ENCODE measurements at places on chromosomes 11 and 22. TPM values are rescaled to one million over a fixed set of nuclear protein-coding genes. Genes with fewer than 3 reads are reported as not detected.

The PHLDA2 gene
- 45.0 TPM for total RNA-seq

The FGF19 gene
- not detected for total RNA-seq

The PGM2L1 gene
- 7.5 TPM for total RNA-seq

The OR5P2 gene
- total RNA-seq, result not detected

The OR8D1 gene
- total RNA-seq, result not detected

The APOA4 gene
- total RNA-seq, result not detected

The IGSF9B gene
- 2.9 TPM for total RNA-seq

The RASGRP2 gene
- not detected for total RNA-seq

The POU2AF1 gene
- total RNA-seq, result not detected

The C11orf65 gene
- total RNA-seq, result 1.6 TPM

The KIRREL3 gene
- 2.2 TPM for total RNA-seq

The UBQLN3 gene
- total RNA-seq, result not detected

The CRYBB2 gene
- not detected for total RNA-seq

The OR51M1 gene
- not detected for total RNA-seq

The TRIOBP gene
- total RNA-seq, result 86.2 TPM

The MMP8 gene
- total RNA-seq, result not detected

The USP2 gene
- total RNA-seq, result 11.3 TPM

The OSM gene
- total RNA-seq, result not detected

The TRIM6 gene
- 6.1 TPM for total RNA-seq

The NPAS4 gene
- 0.13 TPM for total RNA-seq

The SERHL2 gene
- 2.4 TPM for total RNA-seq

The PKDREJ gene
- not detected for total RNA-seq

The DDTL gene
- total RNA-seq, result 0.65 TPM

The LYVE1 gene
- total RNA-seq, result not detected

The PLAAT4 gene
- 51.5 TPM for total RNA-seq

The FOSL1 gene
- 147 TPM for total RNA-seq

The ABCC8 gene
- not detected for total RNA-seq

The OR52E2 gene
- not detected for total RNA-seq

The ELFN2 gene
- 9.0 TPM for total RNA-seq

The RASD2 gene
- under 0.01 TPM for total RNA-seq

The PRAME gene
- 2.8 TPM for total RNA-seq

The ALG12 gene
- total RNA-seq, result 21.3 TPM

The MLC1 gene
- total RNA-seq, result not detected

The PAX6 gene
- total RNA-seq, result not detected
